ENCODE measurements at places on chromosomes 12 and 14. TPM values are rescaled to one million over a fixed set of nuclear protein-coding genes. Genes with fewer than 3 reads are reported as not detected.
A peak's percentile ranks its signal among the peaks of the same experiment; 100 is the strongest.

DNA sequence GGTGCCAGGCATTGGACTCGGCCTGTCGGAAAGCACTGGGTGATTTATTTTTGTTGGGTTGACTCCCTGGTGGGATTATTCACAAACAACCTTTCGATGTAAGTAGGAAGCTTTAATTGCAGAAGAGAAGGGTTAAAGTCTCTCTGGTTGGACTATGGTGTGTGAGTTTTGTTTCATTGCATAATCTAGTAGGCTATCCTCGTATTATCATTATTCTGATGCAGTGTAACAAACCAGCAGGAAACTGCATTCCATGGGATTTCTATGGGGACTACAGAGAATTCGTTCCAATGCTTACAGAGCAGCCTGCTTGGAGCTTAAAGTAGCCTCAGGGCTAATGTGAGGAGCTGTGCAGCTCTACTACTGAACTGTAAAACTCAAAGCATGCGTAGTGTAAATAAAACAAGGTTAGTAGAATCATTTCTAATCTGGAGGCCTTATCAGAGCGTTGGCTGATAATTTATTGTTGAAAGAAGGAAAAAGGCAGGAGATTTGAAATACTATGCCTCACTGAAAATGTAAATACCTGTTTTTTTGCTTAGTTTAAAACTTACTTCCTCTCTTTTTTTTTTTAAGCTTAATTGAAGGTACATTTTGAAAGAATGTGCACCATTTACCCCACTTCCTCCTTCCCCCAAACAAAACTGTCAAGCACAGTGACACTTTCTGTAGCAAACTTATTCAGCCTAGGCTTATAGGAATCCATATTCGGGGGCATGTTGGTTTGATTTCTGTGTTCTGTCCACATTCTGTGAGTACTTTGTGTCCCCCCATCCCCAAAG is 226.7 kb downstream of the NPAS3 start:
- H3K4me3 ChIP-seq = no peak overlapping the region
- DNase-seq = no peak
- no peaks in the 10 kb centered on the region for H3K4me1 ChIP-seq
- no peak overlapping the region for H3K27ac ChIP-seq

Gene SLC41A2
- total RNA-seq = 106 TPM

Gene FOS
- total RNA-seq = 129 TPM

- H3K27me3 ChIP-seq = no peaks in the 10 kb centered on the region
- peaks cover 7% of the 10 kb centered on the region for H3K36me3 ChIP-seq
- peak; percentile 62 for DNase-seq
- H3K4me1 ChIP-seq = no peaks in the 10 kb centered on the region
- no peak overlapping the region for H3K4me3 ChIP-seq
Observed at GRCh38 chr12:49276304-49277290, 11.7 kb downstream of the TUBA1C start.

DNA sequence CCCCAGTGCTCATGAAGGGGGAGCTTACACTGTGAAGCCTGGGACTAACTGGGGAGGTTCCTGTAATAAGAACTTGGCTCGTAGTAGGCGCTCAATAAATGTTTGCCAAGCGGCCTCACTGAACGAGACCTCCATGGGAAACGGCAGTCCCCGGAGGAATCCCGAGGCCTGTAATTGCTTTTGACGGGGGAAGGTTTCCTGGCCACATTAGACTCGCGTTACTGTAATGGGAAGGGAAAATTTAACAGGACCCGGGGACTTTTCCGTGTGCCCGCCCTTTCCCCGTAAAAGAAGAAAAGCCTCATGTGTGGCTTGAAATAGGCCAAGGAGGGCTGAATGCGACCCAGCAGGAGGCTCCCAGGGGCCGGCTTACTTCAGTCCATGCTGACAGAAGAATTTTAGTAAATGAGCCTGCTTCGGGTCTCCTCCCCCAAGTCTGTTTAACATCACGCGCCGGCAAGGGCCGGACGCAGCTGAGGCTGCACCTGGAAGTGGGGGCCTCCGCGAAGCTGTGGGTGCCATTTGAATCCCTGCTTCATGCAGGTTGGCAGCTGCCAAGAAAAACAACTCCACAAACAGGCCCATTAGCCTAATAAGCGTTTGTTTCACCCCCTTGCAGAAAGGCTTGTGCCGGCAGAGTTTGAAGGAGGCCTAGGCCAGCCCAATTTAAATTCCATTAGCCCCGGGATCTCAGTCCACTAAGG is 39.8 kb upstream of the PWP1 start:
- no peak overlapping the region for H3K27ac ChIP-seq
- H3K4me3 ChIP-seq = no peak overlapping the region
- H3K27me3 ChIP-seq = no peaks in the 10 kb centered on the region
- no peaks in the 10 kb centered on the region for H3K4me1 ChIP-seq
- no peaks in the 10 kb centered on the region for H3K36me3 ChIP-seq

DNA sequence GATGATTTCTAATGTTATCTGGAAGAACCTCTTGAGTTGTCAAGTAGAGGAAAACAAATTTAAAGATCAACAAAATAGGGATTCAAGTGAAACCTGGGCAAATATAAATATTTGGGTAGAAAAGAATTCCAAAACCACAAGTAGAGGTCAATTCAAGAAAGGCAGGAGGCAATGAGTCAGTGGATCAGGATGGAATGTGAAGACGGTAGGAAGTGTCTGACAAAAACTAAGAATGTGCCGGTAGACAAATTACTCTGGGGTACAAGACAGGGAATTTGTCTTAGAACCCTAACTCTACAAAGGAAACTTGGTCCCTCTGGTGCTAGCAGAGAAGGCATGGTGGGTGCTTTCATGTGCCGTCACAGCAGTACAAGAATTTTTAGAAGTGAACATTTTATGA is 13.6 kb downstream of the ABCD2 start:
- H3K4me1 ChIP-seq = no peaks in the 10 kb centered on the region
- H3K27me3 ChIP-seq = no peaks in the 10 kb centered on the region
- H3K27ac ChIP-seq = no peak overlapping the region
- H3K36me3 ChIP-seq = no peaks in the 10 kb centered on the region
- no peak for DNase-seq

DNA sequence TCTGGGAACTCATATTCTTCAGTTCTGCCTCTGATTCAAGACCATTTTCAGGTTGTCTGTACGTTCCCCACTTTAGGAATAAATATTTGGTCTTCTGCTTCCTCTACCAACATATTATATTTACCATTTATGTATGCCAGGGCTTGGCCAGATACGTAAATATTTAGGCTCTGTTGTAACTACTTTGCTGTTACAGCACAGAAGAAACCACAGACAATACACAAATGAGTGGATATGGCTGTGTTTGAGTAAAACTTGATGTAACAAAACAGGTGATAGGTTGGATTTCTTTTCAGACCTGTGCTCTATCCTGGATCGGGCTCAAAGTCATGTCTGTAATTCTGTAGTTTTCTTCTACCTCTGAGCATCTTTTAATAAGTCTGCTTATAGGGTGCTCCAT is 37.5 kb downstream of the RAP1B start:
- H3K4me3 ChIP-seq = no peak overlapping the region
- H3K27ac ChIP-seq = no peak overlapping the region
- no peaks in the 10 kb centered on the region for H3K27me3 ChIP-seq
- DNase-seq = no peak
- H3K36me3 ChIP-seq = no peaks in the 10 kb centered on the region
- H3K4me1 ChIP-seq = no peaks in the 10 kb centered on the region

- H3K4me1 ChIP-seq = peaks cover 9% of the 10 kb centered on the region
- H3K27ac ChIP-seq = peak overlapping the region; percentile 61
- DNase-seq = peak; percentile 87
Observed at GRCh38 chr12:53180931-53181645, 363 bp upstream of the CSAD start.

Gene SMAGP
- total RNA-seq = 9.3 TPM

GRCh38 chr14:26867171-26867757 is 269.4 kb upstream of the NOVA1 start:
- no peak overlapping the region for H3K27ac ChIP-seq
- no peaks in the 10 kb centered on the region for H3K27me3 ChIP-seq
- no peak for DNase-seq
- H3K36me3 ChIP-seq = no peaks in the 10 kb centered on the region
- no peak overlapping the region for H3K4me3 ChIP-seq

GRCh38 chr12:15772405-15773018 is 16.7 kb downstream of the EPS8 start:
- H3K4me3 ChIP-seq = no peak overlapping the region
- no peak overlapping the region for H3K27ac ChIP-seq
- H3K4me1 ChIP-seq = peaks cover 6% of the 10 kb centered on the region
- no peaks in the 10 kb centered on the region for H3K36me3 ChIP-seq

Gene STXBP6
- total RNA-seq = 1.8 TPM

Gene PRICKLE1
- total RNA-seq = 19.3 TPM

Gene NPFF
- total RNA-seq = not detected

Gene DGKA
- 74.1 TPM for total RNA-seq

Gene ERBB3
- total RNA-seq = 3.2 TPM

GRCh38 chr14:53850714-53851296 is 105.8 kb downstream of the BMP4 start:
- no peaks in the 10 kb centered on the region for H3K36me3 ChIP-seq
- DNase-seq = no peak
- no peaks in the 10 kb centered on the region for H3K27me3 ChIP-seq
- H3K4me1 ChIP-seq = peaks cover 3% of the 10 kb centered on the region
- no peak overlapping the region for H3K27ac ChIP-seq

DNA sequence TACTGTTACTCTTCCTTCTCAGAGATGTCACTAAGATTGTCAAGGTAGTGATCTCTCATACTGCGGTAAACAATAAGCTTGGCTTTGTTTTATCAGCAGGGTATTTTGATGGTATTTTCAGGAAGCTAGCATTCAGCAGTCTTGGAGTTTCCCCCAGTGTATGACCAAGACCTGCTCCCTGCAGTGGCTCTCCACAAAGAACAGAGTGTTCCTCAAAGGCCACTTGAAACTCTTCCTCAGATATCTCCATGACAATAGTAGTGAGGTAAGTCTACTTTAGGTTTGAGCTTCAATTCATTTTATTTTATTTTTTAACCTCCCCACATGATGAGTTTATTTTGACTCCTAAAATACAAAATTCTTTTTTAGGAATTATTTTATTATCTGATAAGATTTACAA is 74.0 kb upstream of the G2E3 start:
- no peak overlapping the region for H3K27ac ChIP-seq
- H3K4me1 ChIP-seq = no peaks in the 10 kb centered on the region
- H3K4me3 ChIP-seq = no peak overlapping the region
- no peak for DNase-seq
- H3K36me3 ChIP-seq = no peaks in the 10 kb centered on the region

Gene ACACB
- total RNA-seq = 70.3 TPM

Gene OAS3
- 19.1 TPM for total RNA-seq

Gene LDHB
- total RNA-seq = 251 TPM

Gene TM9SF1
- 37.3 TPM for total RNA-seq

Gene POTEM
- not detected for total RNA-seq

GRCh38 chr12:116282371-116283286 is 5.1 kb upstream of the MED13L start:
- H3K4me3 ChIP-seq = no peak overlapping the region
- H3K36me3 ChIP-seq = no peaks in the 10 kb centered on the region
- no peak for DNase-seq
- H3K27me3 ChIP-seq = no peaks in the 10 kb centered on the region

DNA sequence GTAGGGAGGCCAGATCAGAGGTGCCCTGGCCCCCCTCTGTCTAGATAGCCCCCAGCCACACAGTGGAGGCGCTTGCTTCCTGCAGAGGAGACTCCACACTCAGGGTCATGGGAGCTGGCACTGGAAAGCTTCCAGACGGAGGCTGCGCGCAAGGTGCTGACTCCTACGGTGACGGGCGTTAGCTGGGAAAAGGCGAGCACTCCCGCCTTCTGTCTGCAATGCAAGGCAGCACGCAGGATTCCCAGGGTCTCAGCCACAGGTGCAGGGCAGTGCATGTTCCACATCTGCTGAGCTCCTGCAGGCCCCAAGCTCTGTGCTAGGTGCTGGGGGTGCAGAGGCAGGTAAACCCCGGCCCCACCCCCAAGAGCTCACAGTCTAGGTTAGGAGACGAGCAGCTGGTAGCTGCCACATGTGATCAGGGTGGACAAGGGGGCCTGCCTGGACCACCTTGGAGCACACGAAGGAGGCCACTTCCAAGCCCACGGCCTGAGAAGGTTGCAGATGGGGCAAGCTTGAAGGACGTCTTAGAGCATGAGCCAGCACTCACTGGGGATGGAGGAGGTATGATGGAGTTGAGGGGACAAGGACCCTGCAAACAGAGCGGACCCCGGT is 310.9 kb upstream of the DIO3 start:
- H3K36me3 ChIP-seq = no peaks in the 10 kb centered on the region
- DNase-seq = no peak
- no peaks in the 10 kb centered on the region for H3K27me3 ChIP-seq
- H3K27ac ChIP-seq = no peak overlapping the region

Gene L3HYPDH
- total RNA-seq = 31.4 TPM

All from aorta (tissue), 5 donors.